Fibroblast of skin of abdomen (primary cell): ENCODE measurements at places on chromosomes 2 and 18.

- DNase-seq = peak; percentile 39
Observed at GRCh38 chr2:8750221-8750620, 68.4 kb downstream of the ID2 start.

DNA sequence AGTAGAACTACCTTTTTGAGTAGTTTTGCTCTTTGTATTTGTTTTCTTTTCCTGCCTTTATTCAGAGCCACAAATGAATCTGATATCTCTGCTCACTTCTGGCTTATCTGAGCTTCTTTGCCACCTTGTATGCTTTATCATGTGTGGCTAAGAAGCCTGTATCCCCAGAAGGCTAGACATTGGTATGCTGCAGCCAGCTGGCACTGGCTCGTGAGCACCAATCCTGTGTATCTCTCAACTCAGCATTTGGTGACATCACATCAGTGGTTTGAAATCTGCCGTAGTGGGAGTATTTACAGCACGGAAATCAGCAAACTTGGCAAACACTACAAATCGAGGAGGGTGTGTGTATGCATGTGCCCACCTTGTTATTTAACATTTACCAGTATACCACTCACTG is 183.7 kb upstream of the LHCGR start:
- DNase-seq = no peak

DNA sequence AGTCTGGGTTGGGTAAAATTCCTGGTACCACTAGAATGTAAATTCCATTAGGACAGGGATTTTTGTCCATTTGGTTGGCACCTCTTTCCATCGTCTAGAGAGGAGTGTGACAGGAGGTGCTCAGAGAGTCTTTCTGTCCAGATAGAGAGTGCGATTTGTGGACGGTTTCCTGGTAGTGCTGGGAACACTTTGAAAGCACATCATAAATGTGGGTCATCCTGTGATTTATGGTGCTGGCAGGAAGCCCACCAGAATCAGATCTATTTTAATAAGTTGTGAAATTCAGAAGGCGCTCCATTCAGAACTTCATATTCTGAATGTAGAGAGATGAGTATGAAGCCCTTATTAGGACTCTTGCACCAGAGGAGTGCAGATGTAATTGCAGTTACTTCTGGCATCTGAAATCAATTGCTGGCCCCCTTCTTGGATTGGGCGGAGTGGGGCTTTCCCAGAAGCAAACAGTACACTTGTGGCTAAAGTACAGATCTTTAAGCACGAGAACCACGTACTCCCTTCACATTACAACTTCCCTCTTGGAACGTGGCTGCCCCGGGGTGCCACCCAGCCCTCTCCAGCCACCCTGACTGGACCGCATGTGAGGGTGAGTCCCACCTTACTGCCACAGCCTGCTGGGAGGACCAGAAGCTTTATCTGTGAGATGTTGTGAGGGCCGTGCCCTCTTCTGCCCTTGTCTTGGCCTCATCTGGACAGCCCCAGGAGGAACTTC is 243.2 kb downstream of the MYO3B start:
- peak; percentile 44 for DNase-seq

GRCh38 chr2:151922845-151923666 is 94.8 kb upstream of the ARL5A start:
- no peak for DNase-seq

- no peak for DNase-seq
Observed at GRCh38 chr18:54031243-54031642, 193.2 kb downstream of the MBD2 start.

GRCh38 chr2:130963849-130964793 is 127.4 kb downstream of the ARHGEF4 start:
- no peak for DNase-seq

GRCh38 chr2:99659874-99660273 is 170.1 kb upstream of the REV1 start:
- no peak for DNase-seq

DNA sequence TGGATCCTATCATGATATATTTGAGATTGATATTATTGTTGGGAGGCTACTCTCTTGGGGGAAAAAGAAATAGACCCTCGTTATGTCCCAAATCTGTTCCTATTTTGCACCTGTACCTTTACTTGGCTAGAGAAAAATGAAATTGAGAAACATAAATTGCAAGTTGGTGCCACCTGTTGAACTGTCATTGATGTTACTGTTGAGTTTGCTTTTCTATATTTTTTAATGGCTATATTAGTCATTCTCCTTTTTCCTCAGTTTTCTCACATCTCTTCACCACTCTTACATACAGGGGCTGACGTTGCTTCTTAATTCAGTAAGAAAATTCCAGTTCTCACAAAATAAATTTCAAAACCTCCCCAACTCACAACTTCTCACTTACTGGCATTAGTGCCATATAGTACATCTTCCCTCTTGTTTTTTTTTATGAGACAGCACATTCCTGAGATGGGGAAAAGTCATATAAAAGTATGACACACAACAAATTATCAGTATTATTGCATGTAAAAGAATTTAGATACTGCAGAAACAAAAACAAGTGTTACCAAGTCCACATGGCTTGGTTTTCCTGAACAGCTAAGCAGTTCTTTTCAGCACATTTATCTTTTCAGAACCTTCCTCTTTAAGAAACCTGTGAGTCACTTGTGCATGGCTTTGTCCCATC is 348.3 kb upstream of the DSEL start:
- peak; percentile 82 for DNase-seq

- DNase-seq = no peak
Observed at GRCh38 chr2:122692400-122693083, 937.1 kb downstream of the TSN start.

DNA sequence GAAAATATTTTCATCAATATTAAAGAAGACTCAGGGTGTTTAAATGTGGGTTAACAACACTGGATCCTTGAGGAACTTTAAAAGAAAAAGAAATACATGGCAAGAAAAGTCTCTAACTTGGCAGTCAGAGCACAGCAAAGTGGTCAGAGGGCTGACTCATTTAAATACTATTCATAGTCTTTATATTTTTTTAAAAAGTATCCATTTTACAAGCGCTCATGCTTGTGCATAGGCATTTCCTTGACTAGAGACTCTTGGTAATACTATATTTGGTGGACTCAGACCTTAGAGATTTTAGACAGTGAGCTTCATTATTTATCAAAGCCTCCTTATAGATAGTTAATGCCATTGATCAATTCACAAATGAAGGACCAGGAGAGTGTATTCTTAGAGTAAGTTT is 110.2 kb downstream of the ABCA12 start:
- DNase-seq = peak; percentile 71

DNA sequence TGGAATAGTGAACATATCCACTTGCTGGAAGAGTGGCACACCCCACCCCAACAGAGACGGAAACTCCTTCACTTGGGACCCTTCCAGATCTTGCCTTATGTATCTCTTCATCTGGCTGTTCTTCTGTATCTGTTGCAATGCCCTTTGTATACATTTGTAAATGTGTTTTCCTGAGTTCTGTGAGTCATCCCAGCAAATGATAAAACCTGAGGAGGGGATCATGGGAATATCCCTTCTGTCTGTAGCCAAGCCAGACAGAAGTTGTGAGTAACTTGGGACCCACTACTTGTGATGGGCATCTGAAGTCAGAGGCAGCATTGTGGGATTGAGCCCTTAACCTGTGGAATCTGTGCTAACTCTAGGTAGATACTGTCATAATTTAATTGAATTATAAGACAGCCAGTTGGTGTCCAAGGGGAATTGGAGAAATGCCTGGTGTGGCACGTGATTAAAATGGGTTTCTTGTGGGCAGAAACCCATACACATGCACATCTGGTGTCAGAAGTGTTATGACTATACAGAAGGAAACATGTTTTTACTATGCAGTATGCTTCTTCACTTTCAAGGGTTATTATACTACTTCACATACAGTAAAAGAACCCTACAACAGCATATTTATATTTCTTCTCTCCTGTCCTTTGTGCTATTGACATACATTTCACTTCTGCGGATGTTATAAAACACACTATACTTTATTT is 32.3 kb upstream of the TMEM247 start:
- no peak for DNase-seq

DNA sequence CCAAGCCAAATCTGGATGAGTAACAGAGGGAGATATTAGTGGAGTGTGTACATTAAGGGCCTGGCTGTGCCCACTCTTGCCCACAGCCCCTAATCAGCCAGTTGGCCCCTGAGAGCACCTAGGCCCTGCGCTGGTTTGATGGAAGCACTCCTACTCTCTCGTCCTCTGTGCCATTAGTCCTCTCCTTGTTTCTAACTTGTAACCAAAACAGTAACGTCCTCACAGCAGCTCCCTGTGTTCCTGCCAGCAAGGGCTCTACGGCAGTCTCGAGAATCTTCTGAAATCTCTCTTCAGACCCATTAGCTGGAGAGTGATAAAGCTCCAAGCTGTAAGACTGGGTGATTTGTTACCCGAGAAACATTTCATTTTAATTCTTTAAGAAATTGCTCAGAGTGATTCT is 76.1 kb downstream of the LRRC30 start:
- no peak for DNase-seq

- DNase-seq = peak; percentile 41
Observed at GRCh38 chr2:207879536-207879935, 109.8 kb upstream of the FZD5 start.

DNA sequence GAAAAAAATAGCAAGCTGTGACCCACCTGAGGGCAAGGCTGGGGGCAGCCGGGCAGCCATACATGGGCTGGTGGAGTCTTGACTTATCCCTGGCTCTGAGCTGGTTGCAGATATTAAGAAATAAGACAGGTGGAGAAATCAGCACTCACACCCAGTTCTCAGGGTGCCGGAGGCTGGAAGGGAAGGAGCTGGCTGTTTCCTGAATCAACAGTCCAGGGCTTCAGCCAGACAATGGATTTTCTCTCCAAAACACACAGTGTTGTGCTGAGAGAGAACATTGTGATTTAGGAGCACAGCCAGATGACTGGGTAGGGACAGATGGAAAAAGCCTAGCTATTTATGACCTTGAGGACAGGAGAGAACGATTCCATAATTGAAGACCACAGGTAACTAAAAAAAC is 208.8 kb downstream of the LDLRAD4 start:
- no peak for DNase-seq

GRCh38 chr2:23419171-23420090 is 34.5 kb downstream of the KLHL29 start:
- DNase-seq = no peak

DNA sequence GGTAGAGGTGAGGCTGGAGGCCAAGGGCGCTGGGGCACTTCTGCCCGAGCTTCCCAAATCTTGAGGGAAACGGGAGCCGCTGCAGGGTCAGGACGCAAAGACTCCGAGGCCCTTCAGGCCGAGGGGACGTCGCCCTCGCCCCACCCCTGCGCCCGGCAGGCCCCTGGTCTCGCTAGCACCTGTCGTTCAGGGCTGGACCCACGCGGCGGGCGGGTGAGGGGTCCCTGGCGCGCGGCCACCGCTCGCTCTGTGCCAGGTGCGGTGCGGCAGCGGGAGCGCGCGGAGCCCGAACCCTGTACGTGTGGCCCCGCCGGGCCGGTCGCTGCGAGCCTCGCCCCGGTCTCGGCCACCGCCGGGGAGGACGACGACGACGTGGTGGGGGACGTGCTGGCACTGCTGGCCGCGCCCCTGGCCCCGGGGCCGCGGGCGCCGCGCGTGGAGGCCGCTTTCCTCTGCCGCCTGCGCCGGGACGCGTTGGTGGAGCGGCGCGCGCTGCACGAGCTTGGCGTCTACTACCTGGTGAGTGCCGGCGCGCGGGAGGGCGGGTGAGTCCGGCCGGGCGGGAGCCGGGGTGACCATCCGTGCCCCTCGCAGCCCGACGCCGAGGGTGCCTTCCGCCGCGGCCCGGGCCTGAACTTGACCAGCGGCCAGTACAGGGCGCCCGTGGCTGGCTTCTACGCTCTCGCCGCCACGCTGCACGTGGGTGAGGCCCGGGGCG is 4.9 kb downstream of the ERFE start:
- DNase-seq = no peak

- DNase-seq = no peak
Observed at GRCh38 chr2:222561151-222561550, 94.7 kb downstream of the FARSB start.

DNA sequence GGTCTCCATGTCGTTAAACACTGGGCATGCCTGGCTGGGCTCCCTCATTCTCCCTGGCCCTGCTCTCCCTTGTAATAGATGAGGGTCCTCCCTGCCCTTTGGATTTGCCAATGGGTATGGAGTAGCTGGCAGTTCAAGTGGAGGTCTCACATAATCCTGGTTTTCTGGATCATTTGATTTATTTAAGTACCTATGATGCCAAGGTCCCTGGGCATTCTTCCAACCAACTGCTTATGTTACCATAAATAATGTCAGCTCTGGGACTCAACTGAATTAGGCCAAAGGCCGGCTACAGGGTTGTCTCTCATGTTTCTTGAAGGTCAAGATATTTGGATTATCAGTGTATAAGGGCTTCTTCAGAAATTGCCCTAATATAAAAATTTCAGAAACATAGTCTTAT is 104.9 kb upstream of the LYPD6 start:
- DNase-seq = no peak

GRCh38 chr18:45962461-45962860 is 4.7 kb downstream of the EPG5 start:
- peak; percentile 76 for DNase-seq

GRCh38 chr2:54088191-54088634 is 27.2 kb upstream of the ACYP2 start:
- no peak for DNase-seq

DNA sequence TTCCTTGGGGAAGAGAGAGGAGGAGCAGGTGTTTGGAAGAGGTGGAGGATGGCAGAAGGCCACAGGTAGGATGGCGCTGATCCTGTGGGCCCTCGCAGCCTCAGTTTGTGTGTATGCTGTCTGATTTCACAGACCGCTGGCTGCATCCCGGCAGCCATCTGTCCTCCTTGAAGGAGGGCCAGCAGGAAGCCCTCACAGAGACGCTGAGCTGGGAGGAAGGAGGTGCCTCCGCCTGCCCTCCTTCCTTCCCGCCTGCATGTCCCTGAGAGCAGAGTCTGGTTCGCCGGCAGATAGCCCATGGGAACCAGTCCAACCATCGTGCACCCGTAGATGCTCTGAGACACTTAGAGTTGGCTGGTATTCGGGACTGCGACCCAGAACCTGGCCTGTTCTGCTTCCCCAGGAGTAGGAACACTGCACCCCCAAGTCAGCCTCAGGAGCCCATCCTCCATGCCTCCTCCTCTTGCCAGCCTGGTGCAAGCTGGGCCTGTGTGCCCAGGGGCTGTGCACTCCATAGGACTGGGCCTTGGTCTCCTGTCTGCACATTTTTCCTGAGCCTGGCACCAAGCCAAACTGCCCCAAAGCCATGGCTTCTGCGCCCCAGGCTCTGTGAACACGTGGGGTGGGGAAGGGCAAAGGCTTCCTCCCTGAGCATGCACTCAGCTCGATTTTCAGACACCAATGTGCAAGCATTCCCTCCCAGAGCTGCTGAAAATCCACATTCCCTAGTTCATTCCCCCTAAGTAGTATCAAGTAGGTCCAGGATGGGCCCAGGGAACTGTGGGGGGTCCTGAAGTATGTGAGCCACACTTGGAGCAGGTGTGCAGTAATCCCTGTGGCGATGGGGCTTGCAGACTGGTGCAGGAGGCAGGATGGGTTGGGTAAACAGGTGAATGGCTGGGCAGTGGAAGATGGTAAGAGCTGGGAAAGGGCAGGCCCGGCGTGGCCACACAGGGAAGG is 115.6 kb downstream of the SEPTIN10 start:
- peak; percentile 16 for DNase-seq

GRCh38 chr2:189347540-189347939 is 93.7 kb upstream of the WDR75 start:
- peak; percentile 96 for DNase-seq
